ENCODE measurements at places on chromosomes 13 and 19.

- DNase-seq, result no peak
Measured at GRCh38 chr19:47560999-47561398, 11.9 kb downstream of the ZNF541 start.

GRCh38 chr19:31253526-31254179, 95.6 kb downstream of the TSHZ3 start:
- DNase-seq, result no peak

DNA sequence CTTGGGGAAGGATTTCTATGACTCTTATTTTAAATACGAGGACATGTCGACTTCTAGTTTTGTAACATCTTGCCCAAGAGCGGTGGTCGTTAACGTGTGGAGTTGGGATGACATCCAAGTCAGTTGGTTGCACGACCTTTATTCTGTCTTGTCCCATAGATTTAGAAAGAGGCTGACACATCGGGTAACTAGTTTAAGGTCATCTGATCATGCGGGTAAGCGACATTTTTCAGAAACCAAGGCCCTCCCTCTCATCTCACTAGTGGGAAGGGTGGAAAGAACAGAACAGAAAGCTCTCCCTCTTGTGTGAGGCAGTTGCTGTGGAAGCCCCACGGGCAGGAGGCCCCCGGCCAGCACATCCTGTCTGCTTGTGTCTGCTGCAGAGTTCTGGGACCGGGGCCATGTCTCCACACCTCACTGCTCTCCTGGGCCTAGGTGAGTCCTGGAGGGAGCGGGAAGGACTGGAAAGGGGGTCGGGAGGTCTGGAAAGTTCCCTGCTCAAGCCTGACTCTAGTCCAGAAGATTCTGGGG, at the start of gene LAIR2:
Gene LAIR2, plus strand, starts transcription at position 314 of the 531 bp plus-strand sequence. Its CDS starts 88 bp downstream, at position 402.
- DNase-seq, result no peak

GRCh38 chr19:49297403-49297802, 27.6 kb downstream of the SLC6A16 start:
- no peak for DNase-seq
